ENCODE measurements at places on chromosomes 2 and 18.

- DNase-seq, result no peak
These were observed 75.3 kb downstream of the OSBPL6 start for GRCh38 chr2:178269438-178270224.

DNA sequence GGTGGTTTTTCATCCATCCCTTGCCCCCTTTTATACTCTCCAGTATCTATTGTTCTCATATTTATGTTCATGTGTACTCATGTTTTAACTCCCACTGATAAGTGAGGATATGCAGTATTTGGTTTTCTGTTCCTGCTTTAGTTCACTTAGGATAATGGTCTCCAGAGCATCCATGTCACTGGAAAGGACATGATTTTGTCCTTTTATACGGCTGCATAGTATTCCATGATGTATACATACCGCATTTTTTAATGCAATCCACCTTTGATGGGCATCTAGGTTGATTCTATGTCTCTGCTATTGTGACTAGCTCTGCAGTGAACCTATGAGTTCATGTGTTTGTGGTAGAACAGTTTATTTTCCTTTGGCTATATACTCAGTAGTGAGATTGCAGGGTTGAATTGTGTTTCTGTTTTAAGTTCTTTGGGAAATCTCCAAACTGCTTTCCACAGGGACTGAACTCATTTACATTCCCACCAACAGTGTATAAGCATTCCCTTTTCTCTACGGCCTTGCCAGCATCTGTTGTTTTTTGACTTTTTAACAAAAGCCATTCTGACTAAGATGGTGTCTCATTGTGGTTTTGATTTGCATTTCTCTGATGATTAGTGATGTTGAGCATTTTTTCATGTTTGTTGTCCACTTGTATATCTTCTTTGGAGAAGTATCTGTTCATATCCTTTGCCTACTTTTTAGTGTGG is 420.2 kb downstream of the THSD7B start:
- no peak for DNase-seq

DNA sequence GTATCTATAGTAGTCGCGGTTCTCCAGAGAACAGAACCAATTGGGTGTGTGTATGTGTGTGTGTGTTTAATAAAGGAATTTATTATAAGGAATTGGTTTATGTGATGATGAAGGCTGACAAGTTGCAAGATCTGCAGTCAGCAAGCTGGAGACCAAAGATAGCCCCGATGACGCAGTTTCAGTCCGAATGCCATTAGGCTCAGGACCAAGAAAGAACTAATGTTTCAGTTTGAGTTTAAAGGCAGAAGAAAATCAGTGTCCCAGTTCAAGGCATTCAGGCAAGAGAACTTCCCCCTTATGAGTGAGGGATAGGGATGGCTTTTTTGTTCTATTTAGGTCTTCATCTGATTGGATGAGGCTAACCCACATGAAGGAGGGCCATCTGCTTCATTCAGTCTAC is 221.6 kb downstream of the HNMT start:
- no peak for DNase-seq

DNA sequence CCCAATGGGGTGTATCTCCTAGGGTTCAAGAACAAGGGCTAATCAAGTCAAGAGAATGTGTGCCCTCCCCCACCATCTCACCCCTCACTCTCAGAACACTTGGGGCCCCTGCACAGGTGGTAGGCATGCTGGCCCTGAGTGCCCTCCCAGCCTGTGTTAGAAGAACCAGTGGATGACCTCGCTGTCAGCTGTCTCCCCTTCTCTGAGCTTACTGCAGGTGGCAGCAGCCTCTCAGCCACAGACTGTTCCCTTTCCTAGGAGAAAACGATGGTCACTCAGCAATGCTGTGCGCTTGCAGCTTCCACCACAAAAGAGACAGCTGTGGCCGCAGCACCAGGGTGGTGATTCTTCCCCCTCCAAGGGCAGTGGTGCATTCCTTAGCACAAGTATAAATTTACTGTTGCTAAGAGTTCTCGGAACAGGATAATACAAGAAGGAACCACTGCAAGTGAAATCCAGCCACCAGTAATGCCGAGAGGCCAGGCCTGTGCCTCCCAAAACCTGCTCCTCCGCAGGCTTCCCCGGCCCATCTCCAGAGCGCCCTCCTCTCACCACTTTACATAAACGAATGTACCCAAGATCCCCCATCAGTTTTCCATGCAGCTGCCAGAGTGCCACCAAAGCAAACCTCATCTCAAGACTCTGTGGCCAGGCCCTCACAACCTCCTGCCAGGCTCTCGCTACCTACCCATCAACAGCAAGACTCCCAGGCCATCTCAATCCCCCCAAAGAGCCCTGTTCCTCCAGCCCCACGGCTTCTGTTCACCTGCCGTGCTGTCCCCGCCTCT is 935 bp upstream of the RAMP1 start:
- no peak for DNase-seq

DNA sequence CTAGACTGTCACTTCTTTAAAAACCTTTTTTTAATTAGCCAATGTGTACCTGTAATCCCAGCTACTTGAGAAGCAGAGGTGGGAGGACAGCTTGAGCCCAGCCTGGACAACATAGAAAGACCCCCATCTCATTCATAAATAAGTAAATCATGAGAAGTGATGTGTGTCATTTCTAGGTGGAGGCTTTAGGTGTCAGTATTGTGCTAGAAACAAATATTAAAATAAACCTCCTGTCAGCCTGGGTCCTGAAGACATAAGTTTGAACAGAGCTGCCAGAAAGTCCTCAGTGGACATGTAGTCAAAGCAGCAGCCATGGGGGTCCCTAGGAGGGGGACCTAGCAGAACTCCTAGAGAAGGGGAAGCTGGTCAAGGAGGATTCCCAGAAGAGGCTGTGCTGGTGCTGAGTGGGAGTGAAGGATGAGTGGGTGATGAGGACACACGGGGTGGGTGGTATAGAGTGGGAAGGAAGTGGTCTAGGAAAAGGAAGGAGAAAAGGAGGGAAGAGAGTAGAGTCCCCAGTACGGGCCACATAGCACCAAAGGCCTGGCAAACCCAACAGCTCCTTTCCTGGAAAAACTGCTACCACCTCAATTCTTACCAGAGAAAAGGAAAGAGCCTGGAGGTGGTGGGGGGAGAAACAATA is 316.6 kb upstream of the NCKAP5 start:
- DNase-seq, result no peak

GRCh38 chr18:44816477-44816876 is 135.8 kb downstream of the SETBP1 start:
- DNase-seq, result no peak

GRCh38 chr18:22484471-22484870 is 66.8 kb upstream of the CTAGE1 start:
- no peak for DNase-seq

GRCh38 chr2:56571074-56571473 is 387.3 kb downstream of the CCDC85A start:
- no peak for DNase-seq

DNA sequence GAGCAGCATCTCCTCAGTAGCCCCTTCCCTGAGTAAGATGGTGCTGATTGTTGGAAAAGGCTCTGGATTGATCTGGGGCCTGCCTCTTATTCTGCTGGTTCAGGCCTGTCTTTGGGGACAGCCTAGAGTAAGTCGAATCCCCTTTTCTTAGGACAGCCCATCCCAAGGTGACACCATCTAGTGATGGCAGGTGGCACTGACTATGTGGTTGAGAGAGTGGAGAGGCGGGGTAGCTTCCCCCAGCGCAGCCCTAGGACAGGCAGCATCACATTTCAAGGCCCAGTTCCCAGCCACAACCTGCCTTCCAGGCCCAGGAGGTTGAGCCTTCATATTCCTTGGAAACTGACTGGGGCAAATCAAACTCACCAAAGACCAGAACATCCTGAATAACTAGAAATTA is 69.1 kb upstream of the B3GNT7 start:
- no peak for DNase-seq

- no peak for DNase-seq
These were observed 72.6 kb upstream of the THUMPD2 start for GRCh38 chr2:39851651-39852110.

DNA sequence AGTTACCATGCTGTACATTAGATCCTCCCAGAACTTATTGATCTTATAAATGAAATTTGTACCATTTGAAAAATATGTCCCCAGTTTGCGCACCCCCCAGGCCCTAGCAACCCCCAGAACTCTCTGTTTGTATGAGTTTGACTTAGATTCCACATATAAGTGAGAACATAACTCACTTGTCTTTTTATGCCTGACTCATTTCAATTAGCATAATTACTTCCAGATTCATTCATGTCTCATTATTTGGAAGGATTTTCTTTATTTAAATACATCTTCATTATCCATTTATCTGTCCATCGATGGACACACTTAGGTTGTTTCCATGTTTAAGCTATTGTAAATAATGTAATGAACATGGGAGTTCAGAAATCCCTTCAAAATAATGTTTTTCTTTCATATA is 705.9 kb downstream of the CCDC85A start:
- no peak for DNase-seq

- DNase-seq, result no peak
These were observed 239.6 kb downstream of the BABAM2 start for GRCh38 chr2:28129955-28130695.

- no peak for DNase-seq
These were observed 65.2 kb downstream of the LTBP1 start for GRCh38 chr2:33011941-33012340.

DNA sequence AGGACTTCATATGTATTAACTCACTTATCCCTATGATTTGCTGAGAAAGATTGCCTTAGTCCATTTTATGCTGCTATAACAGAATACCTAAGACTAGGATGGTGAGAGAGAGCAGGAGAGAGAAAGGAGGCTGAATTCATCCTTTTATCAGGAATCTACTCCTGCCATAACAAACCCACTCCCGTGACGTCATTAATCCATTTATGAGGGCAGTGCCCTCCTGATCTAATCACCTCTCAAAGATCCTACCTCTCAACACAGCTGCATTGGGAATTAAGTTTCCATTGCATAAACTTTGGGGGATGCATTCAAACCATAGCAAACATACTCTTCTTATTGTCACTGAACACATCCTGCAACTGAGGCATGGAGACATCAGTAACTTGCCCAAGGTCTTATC is 122.0 kb downstream of the VIT start:
- DNase-seq, result no peak

DNA sequence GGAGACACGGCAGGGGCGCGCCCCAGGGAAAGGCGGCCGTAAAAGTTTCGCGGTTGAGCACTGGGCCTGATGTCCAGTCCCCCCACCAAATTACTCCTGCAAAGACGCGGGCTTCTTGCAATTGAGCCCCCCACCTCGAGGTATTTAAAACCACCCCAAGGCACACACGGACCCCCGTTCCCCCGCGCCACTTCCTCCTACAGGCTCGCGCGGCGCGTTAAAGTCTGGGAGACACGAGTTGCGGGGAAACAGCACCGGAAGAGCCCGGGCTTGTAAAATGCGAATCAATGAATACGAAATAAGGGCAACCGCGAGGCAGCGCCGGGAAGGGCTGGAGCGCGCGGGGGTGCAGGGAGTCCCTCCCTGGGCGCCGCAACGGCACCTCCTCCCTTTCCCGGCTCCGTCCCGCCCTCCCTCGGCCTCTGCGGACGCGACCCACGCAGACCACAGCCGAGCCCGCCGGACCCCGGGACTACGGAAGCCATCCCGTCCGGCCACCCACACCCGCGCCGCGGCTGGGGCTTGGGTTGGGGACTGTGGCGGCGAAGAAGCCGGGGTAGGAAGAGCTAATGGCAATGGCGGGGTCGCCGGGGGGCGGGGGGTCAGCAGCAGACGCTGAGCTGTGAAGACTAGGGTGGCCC is 918 bp upstream of the NETO1 start:
- DNase-seq, result no peak

- no peak for DNase-seq
These were observed 34.8 kb downstream of the COL5A2 start for GRCh38 chr2:189144700-189145211.

GRCh38 chr2:169693360-169693759 is 845 bp downstream of the CFAP210 start:
- no peak for DNase-seq
